CD14-positive monocyte (primary cell): ENCODE measurements at places on chromosomes 1 and 21. TPM values are rescaled to one million over a fixed set of nuclear protein-coding genes. Genes with fewer than 3 reads are reported as not detected.

Gene NTMT2
- not detected in 2 replicates for polyA plus RNA-seq

Gene ZYG11A
- not detected for polyA plus RNA-seq

Gene CSF3R
- 447 TPM for polyA plus RNA-seq

Gene ALPL
- not detected for polyA plus RNA-seq

Gene FCRL5
- not detected for polyA plus RNA-seq

Gene NIBAN1
- 24.6 TPM for polyA plus RNA-seq

Gene MAP3K21
- polyA plus RNA-seq = 0.59 TPM

Gene SLC25A34
- 0.08 TPM for polyA plus RNA-seq

Gene TAL1
- polyA plus RNA-seq = 0.50 TPM

- no peak for DNase-seq
Measured at GRCh38 chr1:68174738-68175113, 57.6 kb downstream of the WLS start.

- peak; percentile 93 for DNase-seq
Measured at GRCh38 chr1:66380452-66381212, 153.3 kb upstream of the SGIP1 start.

GRCh38 chr1:3067301-3067670, 1.7 kb upstream of the PRDM16 start:
- DNase-seq = no peak

DNA sequence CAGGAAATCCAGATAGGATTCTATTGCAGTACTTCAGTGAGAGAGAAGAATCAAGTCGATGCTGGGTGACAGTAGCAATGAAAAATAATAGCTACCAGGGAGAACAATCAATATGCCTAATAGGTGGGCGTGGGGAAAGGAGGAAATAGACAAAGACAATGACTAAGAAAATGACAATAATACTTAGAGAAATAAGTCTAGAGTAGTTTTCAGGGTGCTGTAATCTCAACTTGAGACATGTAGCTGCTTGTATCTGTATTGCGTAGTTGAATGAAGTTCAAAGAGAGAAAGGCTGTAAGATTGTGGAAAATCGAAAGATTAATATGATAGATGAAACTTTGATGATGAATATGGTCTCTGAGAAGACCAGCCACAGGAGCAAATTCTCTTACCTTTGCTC, 2.6 kb downstream of the STXBP3 start:
- no peak for DNase-seq

- DNase-seq = no peak
Measured at GRCh38 chr1:194102607-194103006, 916.2 kb upstream of the B3GALT2 start.

DNA sequence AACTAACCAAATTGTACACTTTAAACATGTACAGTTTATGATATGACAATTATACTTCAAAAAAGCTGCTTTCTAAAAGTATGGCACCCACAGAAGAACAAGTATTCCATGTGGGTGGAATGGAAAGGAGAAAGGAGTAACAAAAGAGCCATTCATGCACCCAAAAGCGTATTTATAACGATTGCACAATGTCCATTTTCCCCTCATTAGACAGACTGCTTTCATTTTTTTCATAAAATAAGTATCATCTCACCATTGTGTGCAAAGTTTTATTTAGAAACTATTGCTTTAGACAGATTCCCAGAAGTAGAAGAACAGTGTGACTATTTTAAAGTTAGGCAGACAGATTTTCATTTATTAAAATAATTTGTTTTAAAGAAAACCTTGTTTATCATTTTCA, 59.6 kb downstream of the KIAA0319L start:
- no peak for DNase-seq

GRCh38 chr1:7621334-7622219, 149.5 kb upstream of the VAMP3 start:
- DNase-seq = no peak

DNA sequence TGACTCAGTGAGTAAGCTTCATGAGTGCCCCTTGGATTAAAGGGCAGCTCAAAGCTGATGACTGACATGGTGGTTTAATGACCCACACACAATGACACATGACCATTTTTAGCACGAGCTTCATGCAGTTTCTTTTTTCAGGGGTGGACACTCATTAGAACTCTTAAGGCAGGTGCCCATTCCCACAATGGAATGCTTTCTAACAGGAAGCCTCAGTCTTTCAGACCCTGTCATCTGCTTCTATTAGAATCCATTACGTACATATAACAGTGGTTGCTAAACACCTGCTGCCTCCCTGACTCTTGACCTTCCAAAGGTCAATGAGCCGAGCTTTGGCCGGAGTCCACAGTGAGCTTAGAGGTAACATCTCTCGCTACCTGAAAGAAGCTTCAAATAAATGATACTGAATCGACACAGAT, 27.4 kb downstream of the AKNAD1 start:
- DNase-seq = no peak

GRCh38 chr21:42847726-42848125, 31.6 kb downstream of the WDR4 start:
- no peak for DNase-seq

DNA sequence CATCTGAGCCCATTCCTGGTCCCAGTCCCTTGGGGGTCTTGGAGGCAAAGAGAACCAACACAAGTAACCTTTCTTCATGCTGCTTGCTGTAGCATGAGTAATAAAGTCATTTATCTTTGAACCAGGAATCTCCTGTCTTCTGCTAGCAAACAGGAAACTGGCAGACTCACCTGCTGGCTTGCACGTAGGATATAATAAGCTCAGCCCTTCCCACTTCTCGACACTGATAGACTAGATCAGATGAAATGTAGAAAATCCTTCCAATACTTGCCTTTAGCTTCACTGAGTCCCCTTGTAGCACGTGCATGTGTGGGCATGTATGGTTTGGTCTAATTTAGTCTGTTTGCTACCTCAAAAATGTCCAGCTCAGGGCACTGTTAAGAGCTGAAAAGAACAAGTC, 6.5 kb upstream of the TFF2 start:
- DNase-seq = no peak

GRCh38 chr1:6185635-6186382, 5.7 kb upstream of the CHD5 start:
- no peak for DNase-seq

GRCh38 chr1:100627054-100627716, 89.2 kb downstream of the GPR88 start:
- DNase-seq = peak; percentile 58

DNA sequence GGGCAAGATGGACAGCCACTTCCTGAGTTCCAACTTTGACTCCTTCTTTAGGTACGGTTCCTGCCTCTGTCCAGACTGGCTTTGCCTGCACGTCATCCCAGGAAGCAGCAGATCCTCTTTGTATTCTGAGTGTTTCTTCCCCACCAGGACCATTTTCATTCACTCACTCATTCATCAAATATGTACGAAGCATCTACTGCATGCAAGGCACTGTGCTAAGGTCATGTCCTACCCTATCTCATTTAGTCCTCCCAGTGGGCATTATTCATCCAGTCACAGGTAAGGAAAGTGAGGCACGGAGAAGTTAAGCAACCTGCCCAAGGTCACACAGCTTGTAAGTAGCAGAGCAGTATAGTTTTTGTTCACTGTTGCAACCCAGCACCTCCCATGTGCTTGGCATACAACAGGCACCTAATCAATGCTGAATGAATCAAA, 13.9 kb downstream of the CRYBG2 start:
- DNase-seq = no peak

DNA sequence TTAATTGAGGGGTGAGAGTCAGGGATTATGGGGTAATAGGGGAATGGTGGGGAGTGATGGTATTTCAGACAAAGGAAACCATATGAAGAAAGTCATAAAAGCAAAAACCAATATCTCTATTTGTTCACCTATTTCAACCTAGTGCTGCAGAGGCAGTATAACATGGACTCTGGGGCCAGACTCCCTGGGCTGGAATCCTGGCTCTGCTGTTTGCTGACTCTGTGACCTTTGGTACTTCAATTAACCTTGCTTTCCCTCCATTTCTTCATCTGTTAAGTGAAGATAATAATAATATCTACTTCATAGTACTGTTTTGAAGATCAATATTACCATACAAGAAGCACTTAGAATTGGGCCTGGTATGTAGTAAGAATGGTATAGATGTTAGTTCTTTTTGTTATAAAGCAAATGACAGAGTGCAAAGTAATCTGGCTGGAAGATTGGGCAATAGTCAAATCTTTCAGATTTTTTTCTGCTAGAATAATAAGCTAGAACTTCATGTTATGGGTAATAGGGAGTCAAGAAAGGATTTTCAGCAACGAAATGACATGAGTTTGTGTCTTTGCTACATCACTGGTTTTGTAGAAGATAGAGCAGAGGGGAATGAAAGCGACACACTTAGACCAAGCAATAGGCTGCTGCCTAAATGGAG, 9.0 kb downstream of the EPHX4 start:
- no peak for DNase-seq

GRCh38 chr1:1899266-1899966, 8.5 kb upstream of the GNB1 start:
- no peak for DNase-seq

- DNase-seq = no peak
Measured at GRCh38 chr1:226778657-226779058, 39.6 kb upstream of the ITPKB start.

DNA sequence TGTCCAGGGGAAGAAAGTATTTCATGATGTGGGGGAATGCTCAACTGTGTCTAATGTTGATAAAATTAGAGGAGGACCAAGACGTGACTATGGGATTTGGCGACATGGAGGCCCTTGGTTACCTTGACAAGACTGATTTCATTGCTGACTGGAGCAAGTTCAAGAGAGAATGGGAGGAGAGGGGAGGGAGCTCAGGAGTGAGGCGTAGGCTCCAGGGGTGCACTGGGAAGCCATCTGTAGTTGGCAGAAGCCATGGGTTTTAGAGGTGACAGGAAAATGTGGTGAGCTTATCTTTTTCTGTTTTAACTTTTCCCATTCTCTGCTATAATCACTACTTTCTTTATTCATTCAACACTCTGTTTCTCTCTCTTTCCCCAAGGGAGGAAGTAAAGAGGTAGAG, 15.8 kb downstream of the UBE4B start:
- DNase-seq = no peak
